Bladder microvascular endothelial cell (primary cell): ENCODE measurements at places on chromosomes 7 and 10. TPM values are rescaled to one million over a fixed set of nuclear protein-coding genes. Genes with fewer than 3 reads are reported as not detected.

SUGCT gene
- total RNA-seq, result 1.1 and 1.4 TPM in 2 replicates

LIPM gene
- not detected in 2 replicates for total RNA-seq

HGF gene
- total RNA-seq, result 0.82 and 1.6 TPM in 2 replicates

ACTA2 gene
- 27.7 and 59.4 TPM in 2 replicates for total RNA-seq

SPDYE16 gene
- total RNA-seq, result under 0.01 and 0.13 TPM in 2 replicates

EVX1 gene
- total RNA-seq, result not detected in 2 replicates

CTAGE8 gene
- total RNA-seq, result not detected in 2 replicates

MSRB2 gene
- 4.5 and 7.8 TPM in 2 replicates for total RNA-seq

PTPRE gene
- total RNA-seq, result 28.8 and 265 TPM in 2 replicates

ARMC3 gene
- total RNA-seq, result not detected in 2 replicates

PLAC9 gene
- 0.19 and 0.32 TPM in 2 replicates for total RNA-seq

KCND2 gene
- total RNA-seq, result 0.16 and 0.63 TPM in 2 replicates

OR13A1 gene
- not detected in 2 replicates for total RNA-seq

SEMA3D gene
- total RNA-seq, result 0.32 and 44.4 TPM in 2 replicates

TAS2R4 gene
- total RNA-seq, result 0.32 and 2.1 TPM in 2 replicates

CFAP46 gene
- total RNA-seq, result 0.16 and 0.82 TPM in 2 replicates

LRRC4 gene
- total RNA-seq, result 0.76 and 0.97 TPM in 2 replicates

SEMA4G gene
- total RNA-seq, result 1.8 and 2.8 TPM in 2 replicates

HOXA2 gene
- 0.44 and 0.49 TPM in 2 replicates for total RNA-seq
